ENCODE measurements at places on chromosomes 16 and 17.
A peak's percentile ranks its signal among the peaks of the same experiment; 100 is the strongest.

DNA sequence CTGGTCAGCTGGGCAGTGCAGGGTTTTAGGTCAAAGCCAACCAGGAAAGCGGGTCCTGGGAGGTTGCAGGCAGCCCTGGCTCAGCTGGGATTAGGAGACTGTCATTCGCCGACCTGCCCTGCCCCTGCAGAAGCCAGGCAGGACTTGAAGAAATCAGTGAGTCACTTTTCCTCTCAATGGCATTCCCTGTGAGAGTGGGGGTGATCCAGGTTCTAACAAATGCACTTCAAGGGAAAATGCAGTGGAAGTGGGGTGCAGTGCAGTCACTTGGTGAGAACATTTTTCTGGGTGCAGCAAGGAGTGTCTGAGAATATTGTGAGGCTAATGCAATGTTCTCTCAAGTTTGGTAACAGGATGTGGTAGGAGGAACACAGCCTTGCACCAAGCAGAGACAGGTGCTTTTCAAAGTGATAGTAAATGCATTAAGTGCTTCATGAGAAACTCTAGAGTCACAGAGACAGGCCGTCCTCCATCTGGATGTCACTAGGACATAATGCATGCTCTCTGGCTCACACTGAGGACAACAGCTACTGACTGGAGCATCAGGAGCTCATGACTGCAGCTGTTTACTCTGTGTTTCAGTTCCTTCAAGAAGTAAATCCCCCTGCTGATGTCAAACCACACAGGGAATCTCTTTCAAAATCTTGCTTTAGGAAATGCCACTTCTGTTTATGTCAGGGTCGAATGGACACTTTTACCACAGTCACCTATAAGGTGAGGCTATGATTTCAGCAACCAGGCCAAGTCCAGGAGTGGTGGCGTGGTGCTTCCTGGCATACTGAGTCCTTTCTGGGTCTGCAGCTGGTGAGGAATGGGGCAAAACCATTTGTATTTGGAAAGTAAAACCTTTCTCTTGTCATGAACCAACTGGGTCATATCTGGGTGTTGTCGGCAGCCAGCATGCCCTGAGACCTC is 16.7 kb downstream of the CDK5R1 start:
- peak; percentile 40 for DNase-seq

DNA sequence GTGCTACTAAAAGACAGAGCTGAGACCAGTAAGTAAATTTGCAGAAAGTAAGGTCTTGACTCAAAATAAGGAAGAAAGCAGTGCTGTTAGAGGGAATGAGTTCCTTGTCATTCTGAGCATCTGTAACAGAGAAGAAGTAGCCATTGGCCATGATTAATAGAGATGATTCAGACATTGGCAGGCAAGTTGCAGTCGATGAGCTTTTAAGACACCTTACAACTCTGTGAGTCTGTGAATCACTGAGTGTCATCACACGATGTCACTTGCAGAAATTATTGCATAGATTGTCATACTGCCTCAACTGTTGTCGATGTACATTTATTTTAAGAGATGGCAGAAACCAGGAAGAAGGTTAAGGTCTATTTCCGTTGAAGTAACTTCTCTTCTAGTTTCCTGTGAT is 201.1 kb upstream of the CDH13 start:
- no peak for DNase-seq

- no peak for DNase-seq
These were observed 896.2 kb downstream of the CDH11 start for GRCh38 chr16:64225696-64226095.

DNA sequence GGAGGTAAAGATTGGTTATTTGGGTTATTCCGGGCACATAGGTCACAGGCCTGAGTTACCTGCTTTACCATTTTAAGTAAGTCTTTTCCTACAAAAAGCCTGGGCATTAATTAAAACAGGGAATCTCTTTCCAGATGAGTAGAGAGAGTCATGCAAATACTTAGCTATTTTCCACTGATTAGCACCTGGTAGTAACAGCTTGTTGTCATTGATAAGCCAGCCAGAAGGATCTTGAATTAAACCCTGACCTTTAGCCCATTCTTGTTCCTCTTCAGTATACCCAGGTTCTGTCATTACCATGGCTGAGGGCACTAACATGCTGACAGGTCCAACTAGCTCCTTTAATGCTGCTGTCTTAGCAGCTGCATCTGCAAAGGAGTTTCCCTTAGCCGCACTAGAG is 44.4 kb upstream of the ARL4D start:
- DNase-seq: no peak

DNA sequence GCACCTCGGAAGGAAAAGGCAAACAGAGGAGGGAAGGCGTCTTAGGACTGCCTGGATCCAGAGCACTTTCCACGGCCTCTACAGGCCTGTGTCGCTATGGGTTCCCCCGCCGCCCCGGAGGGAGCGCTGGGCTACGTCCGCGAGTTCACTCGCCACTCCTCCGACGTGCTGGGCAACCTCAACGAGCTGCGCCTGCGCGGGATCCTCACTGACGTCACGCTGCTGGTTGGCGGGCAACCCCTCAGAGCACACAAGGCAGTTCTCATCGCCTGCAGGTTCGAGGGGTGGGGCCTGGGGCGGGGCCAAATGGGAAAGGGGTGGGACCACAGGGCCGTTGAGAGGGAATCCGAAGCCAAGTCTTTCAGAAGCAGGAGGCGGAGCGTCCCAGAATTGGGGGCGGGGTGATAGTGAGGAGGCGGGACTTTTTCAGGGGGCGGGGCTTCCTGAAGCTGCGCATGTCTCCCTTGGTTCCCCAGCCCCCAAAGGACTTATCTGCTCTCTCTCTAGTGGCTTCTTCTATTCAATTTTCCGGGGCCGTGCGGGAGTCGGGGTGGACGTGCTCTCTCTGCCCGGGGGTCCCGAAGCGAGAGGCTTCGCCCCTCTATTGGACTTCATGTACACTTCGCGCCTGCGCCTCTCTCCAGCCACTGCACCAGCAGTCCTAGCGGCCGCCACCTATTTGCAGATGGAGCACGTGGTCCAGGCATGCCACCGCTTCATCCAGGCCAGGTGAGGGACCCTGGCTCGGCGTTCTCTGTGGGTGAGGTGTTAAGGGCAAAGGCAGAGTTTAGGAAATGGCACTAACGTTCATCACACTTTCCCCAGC is 939 bp downstream of the BCL6B start:
- DNase-seq: peak; percentile 85

- DNase-seq: no peak
These were observed 10.8 kb upstream of the TAOK1 start for GRCh38 chr17:29379084-29379991.

- DNase-seq: no peak
These were observed 1.8 kb downstream of the CYLD start for GRCh38 chr16:50743581-50744225.

DNA sequence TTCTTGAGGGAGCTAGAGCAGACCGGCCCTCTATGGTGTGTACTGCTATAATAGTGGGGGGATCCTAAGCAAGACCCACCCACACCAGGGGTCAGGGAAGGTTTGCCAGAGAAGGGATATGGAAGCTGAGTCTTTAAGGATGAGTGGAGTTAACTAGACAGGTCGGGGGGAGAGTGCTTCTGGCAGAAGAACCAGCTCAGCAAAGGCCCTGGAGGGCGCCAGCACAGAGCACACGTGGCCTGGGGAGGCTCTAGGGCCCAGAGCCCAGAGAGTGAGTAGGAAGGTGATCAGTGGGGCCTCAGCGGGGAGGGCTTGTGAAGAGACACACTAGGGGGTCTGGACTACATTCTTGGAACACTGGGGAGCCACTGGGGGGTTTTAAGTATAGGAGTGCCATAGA is 21.1 kb downstream of the NGFR start:
- no peak for DNase-seq

DNA sequence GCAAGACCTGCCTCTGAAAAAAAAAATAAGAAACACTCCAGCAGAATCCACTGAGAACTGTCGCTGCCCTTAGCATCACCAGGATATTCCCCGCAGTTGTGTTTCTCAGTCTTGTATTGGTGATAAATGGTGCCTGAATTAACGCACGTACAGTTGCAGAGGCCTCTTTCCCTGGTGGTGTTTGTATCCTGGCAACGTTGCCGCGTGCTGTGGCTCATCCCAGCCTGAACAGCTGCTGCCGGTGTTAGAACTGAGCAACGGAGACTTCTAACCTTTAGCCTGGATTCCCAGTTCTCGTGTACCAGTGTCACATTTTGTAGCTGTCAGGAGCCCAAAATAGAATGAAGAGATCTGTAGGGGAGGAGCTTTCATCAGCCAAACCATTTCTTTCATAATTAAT is 4.8 kb downstream of the MLYCD start:
- no peak for DNase-seq
